Thoracic aorta (tissue), 2 donors: ENCODE measurements at places on chromosomes 3 and 15.

DNA sequence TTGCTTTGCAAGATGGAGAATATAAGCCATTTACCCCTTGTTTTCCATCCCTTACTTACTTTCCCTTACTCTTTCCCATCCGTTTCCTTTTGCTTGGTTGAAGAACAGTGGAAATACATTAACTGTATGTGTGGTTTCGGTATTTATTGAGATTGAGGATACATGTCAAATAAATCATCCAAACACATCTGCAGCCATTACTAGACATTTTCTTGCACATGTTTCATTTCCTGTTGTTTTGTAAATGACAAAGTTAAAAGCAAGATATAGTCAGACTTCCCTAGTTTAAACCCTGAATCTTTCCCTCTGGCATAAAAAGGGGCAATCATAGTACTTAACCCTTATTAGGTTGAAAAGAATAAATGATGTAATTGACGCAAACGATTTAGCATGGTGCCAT is 82.1 kb upstream of the BCHE start:
- DNase-seq: no peak

- DNase-seq: no peak
Observed at GRCh38 chr3:43448098-43448497, 161.8 kb downstream of the SNRK start.

DNA sequence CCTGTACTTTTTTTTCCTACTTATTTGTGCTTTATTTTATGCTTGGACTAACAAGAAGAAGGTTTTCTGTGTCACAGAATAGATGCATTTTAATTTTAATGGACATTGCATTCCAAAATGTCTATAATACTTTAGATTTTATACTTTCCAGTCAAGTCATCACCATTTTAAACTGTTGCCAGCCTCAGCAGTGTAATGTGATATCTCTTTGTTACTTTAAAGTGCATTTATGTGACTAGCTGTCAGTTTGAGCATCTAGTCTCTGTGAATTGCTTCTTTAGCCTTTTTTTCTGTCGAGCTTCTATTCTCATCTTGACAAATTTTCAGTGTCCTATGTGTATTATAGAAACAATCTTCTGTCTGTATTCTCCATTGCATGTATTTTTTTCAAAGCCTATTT is 511.4 kb upstream of the CBLB start:
- DNase-seq: no peak

- DNase-seq: no peak
Observed at GRCh38 chr3:135008326-135008725, 213.3 kb downstream of the EPHB1 start.
